ENCODE measurements at places on chromosomes 6 and 20.

- DNase-seq, result no peak
These were observed 20.2 kb downstream of the NTSR1 start for GRCh38 chr20:62728781-62729300.

DNA sequence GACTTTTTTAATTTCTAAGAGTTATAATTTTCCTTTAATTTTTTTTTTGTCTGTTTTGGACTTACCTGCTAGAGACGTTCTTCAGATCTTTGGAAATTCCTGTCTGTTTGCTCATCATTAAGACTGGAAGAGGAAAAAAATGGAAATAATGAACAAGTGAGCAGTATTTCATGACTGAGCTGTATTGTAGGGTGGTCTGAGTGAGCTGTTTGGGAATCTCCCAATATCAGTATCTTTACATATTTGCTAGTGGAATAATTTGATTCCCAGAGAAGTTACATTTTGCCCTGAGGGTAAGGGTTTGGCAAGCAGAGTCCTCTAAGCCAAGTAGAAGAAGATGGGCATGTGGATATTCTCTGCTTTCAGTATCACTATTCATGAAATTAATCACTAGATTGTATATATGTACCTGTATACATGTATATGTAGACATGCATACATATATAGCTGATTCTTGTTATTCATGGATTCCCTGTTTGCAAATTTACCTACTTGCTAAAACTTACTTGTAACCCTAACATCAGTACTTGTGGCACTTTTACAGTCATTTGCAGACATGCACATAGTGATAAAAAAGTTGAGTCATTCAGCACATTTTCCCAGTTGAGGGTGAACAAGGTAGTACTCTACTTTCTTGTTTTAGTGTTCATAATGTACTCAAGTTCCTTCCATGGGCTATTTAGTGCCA lies 13.5 kb downstream of the ZC2HC1B start:
- DNase-seq, result no peak

DNA sequence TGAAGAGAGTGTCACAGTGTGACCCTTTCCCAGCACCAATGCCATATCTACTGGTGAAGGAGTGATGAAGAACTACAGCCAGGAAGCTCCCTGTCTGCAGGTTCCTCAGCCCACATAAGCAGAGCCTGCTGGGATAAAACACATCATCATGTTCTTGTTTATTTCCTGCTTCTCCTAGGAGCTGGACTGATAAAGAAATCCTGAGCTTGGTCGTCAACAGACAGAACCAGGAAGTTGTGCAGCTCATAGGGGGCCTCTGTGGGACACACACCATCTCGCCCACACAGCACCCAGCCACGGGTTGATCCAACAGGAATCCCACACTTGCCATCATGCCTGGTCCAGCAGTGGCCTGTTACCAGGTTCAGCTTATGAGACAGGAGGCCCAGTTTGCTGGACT lies 2.8 kb upstream of the CSTL1 start:
- no peak for DNase-seq

DNA sequence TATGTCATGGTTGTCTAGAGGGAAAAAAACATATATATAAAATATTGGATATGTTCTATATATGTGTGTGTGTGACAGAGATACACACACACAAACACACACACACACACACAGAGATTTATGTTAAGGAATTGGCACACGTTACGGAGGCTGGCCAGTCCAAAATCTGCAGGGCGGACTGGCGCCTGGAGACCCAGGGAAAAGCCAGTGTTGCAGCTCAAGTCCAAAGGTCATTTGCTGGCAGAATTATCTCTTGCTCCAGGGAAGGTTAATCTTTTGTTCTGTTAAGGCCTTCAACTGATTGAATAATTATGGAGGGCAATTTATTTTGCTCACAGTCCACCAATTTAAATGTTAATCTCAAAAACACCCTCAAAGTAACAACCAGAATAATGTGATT lies 37.5 kb upstream of the PDE7B start:
- DNase-seq, result no peak

GRCh38 chr20:44203161-44203560 lies 7.4 kb downstream of the OSER1 start:
- no peak for DNase-seq

DNA sequence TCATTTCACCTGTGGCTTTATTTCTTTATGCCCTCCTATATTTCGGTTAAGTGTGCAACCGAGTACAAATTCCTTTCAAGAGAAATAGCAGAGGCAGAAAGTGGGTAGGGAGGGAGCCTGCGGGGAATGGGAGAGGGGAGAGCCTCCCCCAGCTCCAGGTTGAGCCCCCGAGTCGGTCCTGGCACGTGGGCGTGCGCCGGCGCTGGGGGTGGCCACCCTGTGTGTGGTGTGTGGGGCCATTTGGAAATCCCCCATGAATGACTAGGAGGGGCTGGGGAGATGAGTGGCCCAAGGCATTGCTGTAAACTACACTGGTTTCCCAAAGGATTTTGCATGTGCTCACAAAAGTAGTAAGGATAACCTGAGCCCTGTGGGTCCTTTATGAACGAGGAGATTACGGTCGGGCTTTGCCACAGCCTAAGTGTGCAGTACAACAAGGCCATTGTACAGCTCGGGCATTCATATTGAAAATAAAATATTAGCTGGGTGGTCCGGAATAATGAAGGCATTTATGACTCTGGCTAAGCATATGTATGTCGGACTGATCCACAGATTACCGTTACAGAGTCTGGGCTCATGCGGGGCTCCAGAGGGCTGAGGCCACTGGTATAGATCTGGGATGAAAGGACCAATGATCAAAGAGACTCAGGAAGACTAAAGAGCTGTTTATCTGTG lies 84.5 kb upstream of the RALGAPA2 start:
- DNase-seq, result no peak

GRCh38 chr6:37260040-37260439 lies 2.1 kb upstream of the TMEM217 start:
- no peak for DNase-seq

DNA sequence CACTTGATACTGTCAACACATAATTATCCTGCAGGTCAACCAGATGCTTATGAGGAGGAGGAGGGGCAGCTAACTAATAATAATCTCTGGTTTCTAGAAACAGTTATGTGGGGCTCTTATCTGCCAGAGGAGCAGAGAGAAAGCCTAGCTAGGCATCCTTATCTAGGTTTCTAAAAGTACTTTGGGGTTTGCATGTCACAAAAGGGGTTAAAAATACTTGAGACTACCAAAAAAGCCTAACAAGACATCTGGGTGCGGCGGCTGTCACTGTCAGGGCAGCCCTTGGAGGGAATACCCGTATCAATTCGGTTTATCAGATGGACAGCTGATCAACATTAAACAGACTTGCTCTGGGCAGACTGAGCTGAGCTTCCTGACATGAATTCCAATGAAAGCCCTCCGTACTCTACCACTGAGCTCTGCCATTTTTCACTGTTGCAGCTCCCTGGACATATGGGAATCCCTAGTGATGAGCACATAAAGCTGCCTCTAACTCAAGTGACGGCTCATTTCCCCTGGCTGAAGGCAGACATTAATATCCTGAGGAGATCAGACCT lies 166.6 kb downstream of the PDSS2 start:
- no peak for DNase-seq

DNA sequence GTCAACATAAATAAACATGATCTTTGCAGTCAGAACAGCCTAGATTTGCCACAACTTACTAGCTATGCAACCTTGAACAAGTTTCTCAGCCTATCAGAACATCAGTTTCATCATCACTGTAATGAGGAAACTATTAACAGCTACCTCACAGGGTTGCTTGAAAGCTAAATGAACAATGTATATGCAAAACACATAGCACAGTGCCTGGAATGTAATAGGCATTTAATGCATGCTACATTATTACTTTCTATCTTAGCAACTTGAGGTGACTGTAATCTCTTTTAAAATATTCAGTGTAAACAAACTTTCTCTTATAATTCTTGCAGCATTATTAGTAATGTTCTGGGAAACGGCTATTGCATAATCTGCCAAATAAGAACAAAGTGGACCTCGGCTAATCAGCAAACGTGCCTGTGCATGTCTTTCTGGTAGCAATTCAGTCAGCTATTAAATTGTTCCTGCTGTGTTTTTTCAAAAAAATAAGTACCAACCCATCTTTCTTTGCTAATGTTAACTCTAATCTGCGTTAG lies 61.5 kb downstream of the SYNE1 start:
- no peak for DNase-seq

- no peak for DNase-seq
These were observed 232.7 kb downstream of the DLL1 start for GRCh38 chr6:170057961-170058877.

DNA sequence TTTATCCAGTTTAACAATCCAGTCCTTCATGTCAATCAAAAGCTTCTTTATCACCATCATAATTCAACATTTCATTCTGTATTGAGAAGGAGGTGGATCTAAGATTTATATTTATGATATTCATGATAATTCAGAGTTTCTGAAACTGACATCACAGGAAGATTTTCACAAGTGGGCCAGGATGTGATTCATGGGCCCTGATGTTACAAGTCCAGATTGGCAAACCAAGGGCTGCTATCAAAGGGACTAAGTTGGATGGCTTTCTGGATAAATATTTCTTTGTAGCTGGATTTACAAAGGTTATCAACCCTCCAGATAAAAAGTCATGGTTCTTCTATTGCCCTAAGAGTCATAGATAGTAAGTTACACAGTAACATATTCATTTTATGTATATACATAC lies 866.5 kb downstream of the KIF16B start:
- DNase-seq, result no peak

DNA sequence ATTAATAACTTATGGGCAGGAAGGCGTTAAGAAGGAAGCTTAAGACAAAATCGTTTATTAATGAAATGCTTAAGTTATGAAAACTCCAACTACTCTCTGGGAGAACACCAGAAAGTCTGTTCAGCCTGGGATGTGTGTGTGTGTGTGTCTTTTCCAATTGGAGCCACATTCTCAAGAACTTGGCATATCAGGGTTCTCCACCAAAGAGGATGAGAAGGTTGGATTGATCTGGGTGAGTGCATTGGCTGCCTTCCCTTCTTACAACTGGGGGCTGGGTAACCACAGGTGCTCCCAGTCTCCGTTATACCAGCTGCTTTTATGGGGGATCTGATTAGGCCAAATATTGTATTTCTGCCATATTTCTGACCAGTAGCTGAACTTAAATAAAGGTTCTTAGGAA lies 102.1 kb downstream of the MAN1A1 start:
- DNase-seq, result no peak

DNA sequence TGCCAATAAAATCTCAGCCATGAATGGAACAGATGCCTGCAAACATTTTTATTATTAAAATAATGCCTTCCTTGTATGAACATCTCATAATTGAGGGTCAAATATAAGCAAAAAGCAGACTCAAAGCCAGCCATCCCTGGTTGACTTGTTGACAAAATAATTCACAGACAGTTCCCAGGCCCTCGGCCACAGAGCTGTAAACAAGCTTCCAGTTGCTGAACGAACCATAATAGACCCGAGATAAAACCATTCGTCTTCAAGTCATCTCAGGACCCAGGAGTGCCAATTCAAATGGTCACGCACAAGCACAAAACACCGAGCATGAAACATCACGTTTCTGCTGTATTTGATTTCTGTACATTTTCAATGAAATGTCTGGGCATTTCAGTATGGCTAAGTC lies 113.3 kb upstream of the CDYL start:
- no peak for DNase-seq

DNA sequence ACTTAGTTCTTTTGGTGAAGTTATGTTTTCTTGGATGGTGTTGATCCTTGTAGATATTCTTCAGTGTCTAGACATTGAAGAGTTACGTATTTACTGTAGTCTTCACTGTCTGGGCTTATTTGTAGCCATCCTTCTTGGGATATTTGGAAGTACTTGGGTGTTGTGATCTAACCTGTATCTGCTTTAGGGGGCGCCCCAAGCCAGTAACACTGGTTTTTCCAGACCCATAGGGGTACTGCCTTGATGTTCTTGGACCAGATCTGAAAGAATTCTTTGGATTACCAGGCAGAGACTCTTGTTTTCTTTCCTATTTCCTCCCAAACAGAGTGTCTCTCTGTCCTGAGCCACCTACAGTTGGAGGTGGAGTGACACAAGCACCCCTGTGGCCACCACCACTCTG lies 309.1 kb upstream of the IMPG1 start:
- DNase-seq, result no peak

DNA sequence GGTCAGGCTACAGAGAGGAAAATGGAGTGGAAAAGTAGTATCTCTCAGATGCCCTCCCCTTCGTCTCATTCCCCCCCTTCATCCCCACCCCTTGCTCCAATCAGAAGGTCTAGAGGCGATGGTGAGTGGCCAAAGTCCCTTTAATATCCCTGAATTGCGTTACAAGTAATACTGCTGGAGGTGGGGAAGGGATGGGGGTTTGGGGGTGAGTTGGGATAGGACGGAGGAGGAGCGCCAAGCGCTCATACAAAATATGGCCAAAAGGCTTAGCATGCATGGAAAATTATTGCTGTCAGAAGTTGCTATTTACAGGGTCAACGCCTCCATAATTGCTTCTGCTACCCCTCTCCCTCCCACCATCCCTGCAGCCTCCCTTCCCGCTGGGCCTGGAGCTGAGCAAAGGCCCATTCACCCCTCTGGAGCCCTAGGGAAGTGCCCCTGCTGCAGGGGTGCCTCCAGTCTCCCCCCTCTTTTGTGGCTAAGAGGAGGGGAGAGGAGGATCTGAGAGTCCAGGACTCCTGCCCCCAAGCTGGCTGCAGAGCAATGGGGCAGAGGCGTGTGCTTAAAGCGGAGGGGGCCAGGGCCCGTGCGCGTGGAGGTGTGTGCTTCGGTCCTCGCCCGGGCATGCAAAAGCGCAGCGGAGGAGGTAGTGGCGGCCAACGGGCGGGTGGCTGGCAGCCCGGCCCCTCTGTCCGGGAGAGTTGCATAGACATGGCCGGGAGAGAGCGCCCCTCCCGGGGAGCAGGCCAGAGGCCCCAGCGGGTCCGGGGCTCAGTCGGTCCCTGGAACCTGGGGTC lies 8.7 kb upstream of the SRXN1 start:
- no peak for DNase-seq

DNA sequence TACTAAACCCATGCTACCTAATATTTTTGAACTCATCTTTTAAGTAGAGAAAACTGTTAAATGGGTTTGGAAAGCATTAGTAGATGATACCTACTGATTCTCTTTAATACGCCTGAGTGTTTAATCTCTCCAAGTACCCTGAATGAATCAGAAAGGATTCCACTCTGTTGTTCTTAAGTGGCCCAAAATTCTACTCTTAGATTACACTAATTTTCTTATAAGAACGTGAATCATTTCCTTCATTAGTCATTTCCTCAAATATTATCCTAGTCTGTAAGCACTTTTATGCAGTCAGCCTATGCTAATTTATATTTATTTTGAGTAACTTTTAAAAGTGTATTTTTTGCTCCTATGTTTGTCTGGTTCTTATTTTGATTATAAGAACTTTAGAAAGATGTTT lies 380.0 kb downstream of the BTBD9 start:
- no peak for DNase-seq

GRCh38 chr6:45625191-45625664 lies 247.5 kb upstream of the SUPT3H start:
- no peak for DNase-seq

- DNase-seq, result no peak
These were observed 88.4 kb downstream of the HFE start for GRCh38 chr6:26175428-26176181.

GRCh38 chr6:113442040-113442439 lies 415.1 kb upstream of the MARCKS start:
- DNase-seq, result no peak

Data from stimulated activated CD4-positive, alpha-beta T cell treated with anti-CD3 and anti-CD28 coated beads, Interleukin-2, amount 100 ng/mL, for 4 hours (primary cell).